ENCODE measurements at places on chromosomes 7 and 10.

DNA sequence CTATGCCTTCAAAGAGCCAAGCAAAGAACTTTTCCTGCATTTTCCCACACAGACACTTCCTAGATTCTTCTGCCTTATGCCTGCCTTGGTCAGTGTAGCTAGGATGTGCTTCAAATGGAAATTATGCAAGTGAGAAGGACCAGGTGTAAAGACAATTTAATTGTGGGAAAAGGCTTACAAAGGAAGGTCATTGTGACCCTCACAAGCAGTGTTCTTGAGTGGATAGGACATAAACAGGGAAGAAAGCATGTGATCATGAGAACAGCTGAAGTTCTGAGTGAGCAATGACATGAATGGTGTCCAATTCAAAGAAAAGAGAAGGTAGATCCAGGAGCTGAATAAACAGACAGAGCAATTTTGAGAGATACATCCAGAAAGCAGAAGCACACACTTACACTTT, 1.3 kb upstream of the PIP start:
- no peak for DNase-seq

DNA sequence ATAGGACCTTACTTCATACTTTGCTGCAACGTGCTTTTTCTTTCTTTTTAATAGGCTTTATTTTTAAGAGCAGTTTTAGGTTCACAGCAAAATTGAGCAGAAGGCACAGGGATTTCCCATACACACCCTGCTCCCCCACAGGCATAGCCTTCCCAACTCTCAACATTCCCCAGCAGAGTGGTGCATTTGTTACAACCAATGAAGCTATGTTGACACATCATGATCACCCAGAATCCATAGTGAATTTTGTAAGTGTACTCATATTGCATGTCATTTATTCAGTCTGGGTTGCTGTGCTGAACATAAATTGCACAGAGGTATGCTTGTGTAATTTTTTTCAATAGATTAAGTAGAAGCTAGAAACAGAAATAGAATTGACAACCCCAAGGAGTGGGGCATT, 327.3 kb downstream of the INHBA start:
- DNase-seq = no peak

GRCh38 chr10:10878963-10879362, 138.7 kb upstream of the CELF2 start:
- no peak for DNase-seq

GRCh38 chr10:90935581-90936275, 14.8 kb upstream of the ANKRD1 start:
- no peak for DNase-seq

GRCh38 chr7:134121632-134122139, 5.5 kb upstream of the LRGUK start:
- no peak for DNase-seq

DNA sequence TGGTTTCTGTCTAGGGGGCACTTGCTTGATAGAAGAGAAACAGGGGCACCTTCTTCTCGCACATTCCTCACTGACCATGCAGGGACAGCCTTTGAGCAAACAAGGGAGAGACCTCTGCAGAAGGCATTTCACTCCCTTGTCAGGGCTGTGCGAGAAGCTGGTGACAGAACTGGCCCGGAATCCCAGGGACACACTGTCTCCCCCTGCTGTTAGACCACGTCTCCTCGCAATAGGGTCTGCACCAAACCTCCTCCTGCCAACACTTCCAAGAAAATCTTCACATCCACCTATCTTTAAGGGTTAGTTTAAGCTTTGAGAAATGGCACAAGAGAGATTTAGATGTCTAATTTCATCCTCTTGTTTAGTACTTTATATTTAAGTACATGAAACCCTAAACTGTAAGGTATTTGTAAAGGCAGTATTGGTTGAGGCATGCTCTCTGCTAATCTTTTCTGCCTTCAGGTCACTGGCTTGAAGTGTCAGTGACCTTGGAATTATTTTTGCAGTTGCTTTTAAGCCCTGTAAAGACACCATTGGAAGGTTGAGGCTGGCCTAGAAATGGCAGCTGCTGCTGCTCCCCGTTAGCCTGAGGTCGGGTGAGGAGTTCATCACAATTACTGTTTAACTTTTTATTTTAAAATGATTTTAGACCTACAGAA, 37.0 kb downstream of the RBM20 start:
- DNase-seq = no peak

GRCh38 chr7:139748941-139749340, 28.9 kb downstream of the HIPK2 start:
- no peak for DNase-seq

GRCh38 chr7:3075441-3075840, 31.8 kb upstream of the CARD11 start:
- DNase-seq = no peak

- DNase-seq = no peak
Observed at GRCh38 chr7:6170571-6171531, 101.6 kb downstream of the CYTH3 start.

GRCh38 chr7:249989-250388, 40.0 kb upstream of the FOXL3 start:
- DNase-seq = no peak

- no peak for DNase-seq
Observed at GRCh38 chr7:96901822-96902445, 103.4 kb upstream of the DLX6 start.

GRCh38 chr7:48337781-48338180, 166.5 kb downstream of the ABCA13 start:
- no peak for DNase-seq

DNA sequence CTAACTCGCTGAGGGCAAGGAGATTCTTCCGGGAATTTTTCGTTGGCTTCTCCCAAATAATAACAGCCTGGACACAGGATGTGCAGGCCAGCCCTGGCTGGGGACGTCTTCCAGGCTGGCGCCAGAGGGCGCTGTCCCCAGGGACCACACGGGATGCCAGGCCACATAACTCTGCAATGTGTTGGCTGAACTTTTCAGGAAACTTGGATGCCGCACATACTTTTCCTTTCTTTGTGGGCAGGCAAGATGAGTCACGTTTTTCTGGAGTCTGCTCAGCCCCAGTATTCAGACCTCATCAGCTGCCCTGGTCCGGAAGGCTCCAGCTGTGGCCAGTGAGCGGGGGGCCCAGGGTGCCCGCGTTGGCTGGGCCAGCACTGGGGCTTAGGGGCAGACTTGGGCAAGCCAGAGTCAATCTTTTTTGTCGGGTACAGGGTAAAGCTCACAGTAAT, 122.7 kb downstream of the PRKAG2 start:
- DNase-seq = no peak

DNA sequence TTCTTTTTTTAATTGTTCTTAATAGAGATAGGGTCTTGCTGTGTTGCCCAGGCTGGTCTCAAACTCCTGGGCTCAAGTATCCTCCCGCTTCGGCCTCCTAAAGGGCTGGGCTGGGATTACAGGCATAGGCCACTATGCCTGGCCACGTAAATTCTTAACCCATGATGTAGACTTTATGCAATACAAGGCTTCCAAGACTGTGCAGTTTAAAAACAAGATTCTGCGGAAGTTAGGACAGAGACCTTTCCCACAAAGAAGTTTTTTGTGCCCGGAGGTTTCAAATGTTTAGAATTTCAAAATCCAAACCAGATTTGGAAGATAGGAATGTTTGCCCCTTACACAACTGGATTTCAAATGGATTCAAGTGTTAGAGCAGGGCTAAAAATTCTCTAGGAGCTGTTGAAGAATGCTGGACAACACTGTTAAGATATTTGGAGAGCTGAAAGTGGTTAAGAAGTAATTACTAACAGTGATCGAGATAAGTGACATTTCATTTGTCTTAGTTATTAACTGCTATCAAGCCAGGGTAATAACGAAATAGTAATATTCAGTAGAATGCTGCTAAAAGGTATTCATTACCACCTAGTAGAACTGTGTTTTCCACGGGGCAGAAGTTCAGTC, 7.4 kb downstream of the APBB1IP start:
- DNase-seq = no peak

DNA sequence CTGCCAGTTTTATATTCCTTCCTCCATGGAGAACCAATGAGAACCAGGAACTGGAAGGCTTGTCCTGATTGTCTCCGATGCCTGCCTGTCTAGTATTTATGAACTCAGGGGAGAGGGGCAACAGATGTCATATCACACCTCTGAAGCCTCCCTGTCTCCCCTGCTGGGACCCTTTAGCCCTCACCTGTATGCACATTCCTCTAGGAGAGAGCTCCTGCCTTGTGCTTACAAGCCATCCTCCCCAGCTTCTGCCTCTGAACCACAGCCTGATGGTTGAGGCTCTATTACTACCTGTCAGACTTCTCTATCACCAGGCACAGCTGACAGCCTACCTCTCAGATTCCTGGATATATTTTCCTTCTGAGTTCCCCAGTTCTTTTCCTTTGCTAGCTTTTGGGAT, 5.9 kb upstream of the FAM131B start:
- no peak for DNase-seq

All from CD8-positive, alpha-beta T cell (primary cell).